ENCODE measurements at places on chromosomes 7 and 10.

DNA sequence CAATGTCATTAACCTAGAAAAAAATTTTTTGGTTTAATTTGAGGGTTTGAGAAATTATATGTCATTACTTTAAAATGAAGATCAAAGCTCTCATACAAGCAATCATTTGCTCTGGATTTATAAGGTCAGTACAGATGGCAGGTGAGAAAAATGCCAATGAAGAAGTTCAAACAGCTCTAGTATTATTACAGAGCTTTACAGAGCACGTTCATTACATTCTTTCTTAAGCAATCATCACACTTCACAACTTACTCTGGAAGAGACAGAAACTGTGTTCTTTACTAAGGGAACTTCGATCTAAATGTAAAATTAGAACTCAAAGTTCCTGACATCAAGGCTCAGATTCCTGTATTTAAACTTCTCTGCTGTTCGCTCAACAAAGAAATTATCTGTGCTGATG, 153.4 kb downstream of the ATE1 start:
- no peak for DNase-seq

DNA sequence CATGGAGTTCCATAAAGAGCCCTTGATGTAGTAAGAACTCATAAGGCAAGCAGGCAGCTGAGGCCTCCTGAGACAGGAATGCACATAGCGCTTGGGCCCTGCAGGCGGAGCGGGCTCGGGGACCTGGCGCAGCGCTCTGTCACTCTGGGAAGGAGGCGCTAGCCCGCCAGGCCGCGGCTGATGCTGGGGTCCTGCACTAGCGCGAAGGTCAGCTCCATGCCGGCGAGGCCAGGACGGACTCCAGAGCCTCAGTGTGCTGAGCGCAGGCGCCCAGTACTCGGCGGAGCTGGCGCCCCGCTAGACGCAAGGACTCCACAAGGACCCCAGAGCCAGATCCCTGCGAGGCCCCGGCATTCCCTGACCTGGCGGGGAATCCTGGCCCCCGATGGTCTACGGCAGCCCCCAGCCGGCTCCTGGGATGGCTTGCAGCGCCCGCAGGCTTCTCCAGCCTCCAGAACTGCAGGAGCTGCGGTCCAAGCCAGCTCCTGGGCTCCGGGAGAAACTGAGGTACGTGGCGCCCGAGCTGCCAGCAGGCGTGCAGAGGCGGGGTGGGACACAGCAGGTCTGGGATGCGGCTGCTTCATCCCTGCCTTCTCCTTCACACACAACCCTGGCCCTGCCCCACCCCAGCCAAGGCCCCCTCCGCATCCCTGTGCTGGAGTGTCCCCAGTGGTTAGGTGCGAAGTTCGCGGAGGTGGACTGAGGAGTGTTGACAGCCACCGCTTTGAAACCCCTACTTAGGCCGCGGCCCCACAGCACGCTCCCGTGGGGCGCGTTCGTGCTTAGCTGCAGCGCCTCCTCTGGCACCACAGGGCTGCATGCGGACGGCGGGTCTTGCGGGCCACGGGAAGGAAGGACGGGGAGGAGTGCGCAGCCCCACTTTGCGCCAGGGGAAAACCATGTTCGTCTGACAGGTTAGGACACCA, 761.5 kb upstream of the POM121L12 start:
- DNase-seq, result peak; percentile 27

DNA sequence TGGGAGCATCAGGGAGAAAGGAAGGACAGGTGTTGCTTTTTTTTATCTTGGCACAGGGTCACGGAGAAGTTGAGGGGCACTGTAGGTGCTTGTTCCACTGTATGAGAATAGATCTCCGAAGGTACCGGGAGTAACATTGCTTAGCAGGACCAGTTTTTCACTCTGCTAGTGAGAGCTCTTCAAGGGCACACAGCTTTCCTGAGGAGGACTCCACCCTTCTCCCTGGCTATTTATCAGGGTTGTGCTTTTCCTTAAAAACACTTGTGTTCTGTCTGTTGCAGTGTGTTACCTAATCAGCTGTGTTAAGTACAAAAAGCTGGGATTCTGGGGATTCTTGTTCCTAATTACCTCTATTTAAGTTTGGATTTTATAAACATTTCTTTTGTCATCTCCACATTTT, 160.5 kb downstream of the SND1 start:
- DNase-seq, result no peak

DNA sequence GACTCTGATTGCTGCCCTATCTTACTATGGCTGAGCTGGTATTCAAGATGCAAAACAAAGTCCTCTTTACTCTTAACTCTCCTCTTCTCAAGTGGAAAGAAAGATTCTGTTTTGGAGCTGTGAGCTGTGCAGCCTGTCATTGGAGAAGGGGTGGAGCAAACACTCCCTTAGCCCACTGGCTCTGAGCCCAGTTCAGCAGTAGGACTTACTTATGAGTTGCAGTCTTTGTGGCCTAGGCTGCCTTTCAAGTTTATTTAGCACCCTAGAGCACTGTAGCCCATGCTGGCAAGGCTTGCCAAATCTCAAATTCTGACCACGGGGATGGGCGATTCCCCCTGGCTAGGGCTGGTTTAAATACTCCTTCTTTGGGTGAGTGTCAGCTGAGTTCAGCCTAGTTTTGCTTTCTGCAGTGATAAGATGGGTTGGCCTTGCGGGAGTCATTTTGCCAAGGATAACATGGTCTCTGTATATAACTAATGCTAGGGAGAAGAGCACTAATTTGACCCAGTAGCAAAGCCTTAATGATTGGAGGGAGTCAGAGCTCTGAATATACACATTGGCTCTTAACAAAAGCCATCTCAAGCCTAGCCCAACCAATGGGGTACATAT, 110.2 kb downstream of the MYO3A start:
- DNase-seq, result no peak

DNA sequence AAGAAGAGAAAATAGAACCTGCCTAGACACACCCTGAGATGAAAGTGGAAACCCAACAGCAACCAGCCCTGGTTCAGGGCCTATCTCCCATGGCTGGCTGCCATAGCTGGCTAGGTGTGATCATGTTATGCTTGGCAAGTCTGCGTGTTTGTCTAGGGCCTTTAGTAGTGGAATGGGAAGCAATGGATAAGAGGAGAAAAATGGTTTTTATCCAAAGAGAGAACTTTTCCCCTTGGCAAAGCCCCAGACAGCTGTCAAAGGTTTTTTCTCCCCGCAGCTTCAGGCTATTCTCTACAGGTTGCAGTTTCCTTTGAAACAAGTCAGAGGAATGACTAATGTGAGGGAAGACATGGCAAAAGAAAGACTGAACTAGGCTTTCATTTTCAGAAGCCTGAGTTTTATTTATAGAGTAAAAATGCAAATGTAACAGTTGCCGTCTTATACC, 161.5 kb downstream of the SEMA3D start:
- no peak for DNase-seq

- no peak for DNase-seq
These were observed 221.1 kb downstream of the EBF3 start for GRCh38 chr10:129742742-129743550.

GRCh38 chr10:71933651-71934050, 30.5 kb upstream of the CHST3 start:
- peak; percentile 87 for DNase-seq

- no peak for DNase-seq
These were observed 402.0 kb upstream of the NRG3 start for GRCh38 chr10:81472927-81473470.

GRCh38 chr10:93758508-93758885, 761 bp downstream of the LGI1 start:
- no peak for DNase-seq

- DNase-seq, result peak; percentile 68
These were observed 40.0 kb upstream of the SORBS1 start for GRCh38 chr10:95601116-95601719.

DNA sequence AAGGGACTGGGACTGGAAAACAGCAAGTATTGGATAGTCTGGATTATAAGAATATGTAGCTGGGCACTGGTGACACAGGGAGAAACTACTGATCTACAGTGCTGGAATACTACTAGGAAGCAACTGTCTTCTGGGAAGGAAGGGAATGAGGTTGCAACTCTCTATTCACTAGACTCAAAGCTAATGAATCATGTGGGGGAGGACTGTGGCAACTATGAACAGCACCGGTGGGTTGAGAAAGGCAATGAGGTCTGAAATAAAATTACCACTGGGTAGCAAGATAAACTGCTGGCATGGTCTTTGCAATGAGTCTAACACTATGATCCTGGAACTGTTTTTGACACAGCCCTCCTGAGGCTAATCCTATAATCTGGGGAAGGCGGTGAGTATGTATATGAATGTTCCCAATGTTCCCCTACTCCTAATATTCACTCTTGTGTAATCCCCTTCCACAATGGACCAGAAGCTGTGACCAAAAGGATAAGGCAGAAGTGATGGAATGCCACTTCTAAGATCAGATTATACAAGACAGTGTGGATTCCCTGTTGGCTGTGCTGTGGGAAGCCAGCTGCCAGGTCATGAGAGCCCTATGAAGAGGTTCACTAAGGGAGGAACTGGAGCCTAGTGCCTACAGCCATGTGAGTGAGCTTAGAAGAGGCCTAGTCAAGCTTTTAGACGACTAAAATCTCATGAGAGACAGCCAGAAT, 101.3 kb upstream of the DNAJB12 start:
- no peak for DNase-seq

DNA sequence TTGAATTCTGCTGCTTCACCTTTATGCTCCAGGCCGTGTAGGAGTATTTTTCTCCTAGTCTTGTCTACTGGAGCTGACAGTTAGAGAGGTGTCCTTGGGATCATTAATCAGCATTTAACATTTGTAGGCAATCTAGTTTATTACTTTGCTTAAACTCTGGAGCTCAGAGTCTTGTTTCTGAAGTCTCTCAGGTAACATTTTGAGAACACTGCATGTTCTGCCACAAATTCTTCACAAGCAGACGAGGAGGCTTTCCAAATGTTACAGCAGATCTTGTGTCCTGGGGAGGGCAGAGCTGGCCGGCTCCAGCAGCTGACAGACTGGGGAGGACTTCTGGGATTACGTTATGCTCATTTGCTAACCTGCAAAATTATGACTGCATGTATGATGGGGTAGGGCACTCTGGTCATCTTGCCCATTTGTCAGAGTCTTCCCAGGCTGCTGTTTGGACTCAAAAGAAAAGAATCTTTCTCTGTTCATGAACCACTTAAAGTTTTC, 50.5 kb downstream of the GALNT17 start:
- no peak for DNase-seq

- peak; percentile 17 for DNase-seq
These were observed 8.2 kb downstream of the MYO1G start for GRCh38 chr7:44970523-44971051.

DNA sequence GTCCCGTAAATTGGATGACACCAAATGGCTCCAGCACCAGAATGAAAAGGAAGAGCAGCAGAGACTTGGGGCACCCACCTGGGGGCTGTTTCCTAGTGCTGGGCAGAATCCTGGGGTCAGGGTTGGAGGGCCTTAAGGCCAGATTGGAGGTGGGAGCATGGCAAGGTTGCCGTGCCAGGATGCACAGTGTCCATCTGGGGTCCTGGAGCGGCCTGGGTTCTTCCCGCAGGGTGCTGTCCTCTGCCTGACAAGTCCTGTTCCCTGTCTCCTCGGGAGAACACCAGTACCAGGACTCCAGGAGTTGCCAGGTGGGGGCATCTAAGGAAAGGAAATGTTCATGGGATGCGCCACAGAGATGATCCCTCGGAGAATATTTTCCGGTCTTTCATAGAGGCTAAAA, 42.8 kb downstream of the MGMT start:
- no peak for DNase-seq

GRCh38 chr7:143485500-143485899, 7.8 kb downstream of the TAS2R41 start:
- DNase-seq, result no peak

DNA sequence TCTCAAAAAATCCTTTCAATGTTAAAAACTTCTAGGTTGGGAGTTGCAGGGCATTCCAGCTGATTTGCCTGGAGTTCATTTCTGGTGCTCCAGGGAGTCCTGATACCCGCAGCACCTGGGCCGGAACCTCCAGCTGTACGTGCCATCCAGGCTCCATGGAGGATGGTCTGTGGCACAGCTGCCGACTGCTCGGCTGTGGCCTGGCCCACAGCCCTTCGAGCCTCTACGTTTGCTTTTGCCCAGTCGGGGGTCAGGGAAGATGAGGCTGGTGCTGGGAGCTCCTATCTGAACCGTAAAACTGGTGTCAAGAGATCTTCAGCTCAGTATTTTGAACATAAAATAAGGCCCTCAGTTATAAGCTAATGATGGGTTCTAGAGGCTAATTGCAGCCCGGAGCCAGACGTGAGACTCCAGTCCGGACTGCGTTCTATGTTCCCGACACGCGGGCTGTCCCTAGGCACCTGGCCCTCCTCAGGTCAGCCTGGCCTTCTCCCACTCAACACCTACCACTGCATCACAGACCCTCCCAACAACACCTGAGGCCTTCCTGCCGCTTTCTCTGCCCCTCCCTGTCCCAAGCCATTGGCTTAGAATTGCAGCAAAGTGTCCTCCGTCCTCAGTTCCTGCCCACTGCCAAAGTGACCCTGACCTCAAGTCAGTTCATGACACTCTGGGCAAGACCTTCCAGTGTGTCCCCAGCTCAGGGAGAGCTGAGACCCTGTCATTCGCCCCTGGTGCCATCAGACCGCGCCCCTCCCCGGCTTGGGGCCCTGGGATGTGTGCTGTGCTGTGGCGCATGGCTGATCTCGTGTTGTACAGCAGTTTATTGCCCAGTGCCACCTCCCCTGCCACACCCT, 64.2 kb upstream of the DNAJB6 start:
- no peak for DNase-seq

DNA sequence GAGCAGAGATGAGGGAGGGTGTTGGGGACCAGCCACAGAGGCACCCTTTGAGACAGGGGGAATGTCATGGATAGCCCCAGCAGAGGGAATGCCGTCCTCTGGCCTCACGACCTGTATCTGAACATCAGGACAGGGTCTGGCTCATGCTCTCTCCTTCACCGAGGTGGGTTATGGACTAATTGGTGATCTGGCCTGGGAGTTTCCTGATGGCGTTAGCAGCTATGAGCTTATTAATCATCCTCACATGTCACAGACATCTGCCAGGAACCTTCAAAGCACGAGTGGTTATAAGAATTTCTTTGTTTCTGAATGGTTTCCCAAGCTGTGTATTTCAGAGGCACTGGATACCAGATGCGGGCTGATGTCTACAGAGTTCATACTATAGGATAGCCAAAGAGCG, 6.9 kb downstream of the CPA4 start:
- DNase-seq, result no peak

- DNase-seq, result no peak
These were observed 144.3 kb upstream of the INHBA start for GRCh38 chr7:41847151-41847550.

DNA sequence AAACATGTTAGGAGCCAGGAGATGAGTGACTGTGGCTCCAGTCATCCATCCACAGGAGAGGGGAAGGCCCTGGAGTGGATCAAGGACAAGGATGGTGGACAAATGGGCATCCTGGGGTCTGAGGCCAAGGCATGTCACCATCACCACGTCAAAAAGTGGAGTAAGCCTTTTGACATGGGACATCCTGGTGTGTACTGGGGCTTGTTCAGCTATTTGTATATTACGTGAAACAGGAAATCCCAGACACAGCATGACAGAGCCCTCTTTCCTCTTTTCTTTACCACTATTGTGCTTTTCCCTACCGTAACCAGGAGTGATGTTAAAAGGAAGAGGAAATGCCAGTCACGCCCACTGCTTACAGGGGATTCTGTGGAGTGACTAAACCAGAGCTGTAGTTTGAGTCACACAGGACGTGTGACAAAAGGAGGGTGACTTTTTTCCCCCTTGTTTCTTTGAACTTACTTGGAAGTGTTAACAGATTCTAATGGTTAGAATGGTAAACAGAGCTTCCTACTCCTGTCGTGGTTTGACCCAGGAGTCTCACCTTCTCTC, 15.4 kb downstream of the ACSL5 start:
- DNase-seq, result peak; percentile 90

All from activated naive CD4-positive, alpha-beta T cell treated with anti-CD3 and anti-CD28 coated beads for 36 hours (primary cell).